ENCODE measurements at places on chromosomes 4 and X. TPM values are rescaled to one million over a fixed set of nuclear protein-coding genes. Genes with fewer than 3 reads are reported as not detected.

DNA sequence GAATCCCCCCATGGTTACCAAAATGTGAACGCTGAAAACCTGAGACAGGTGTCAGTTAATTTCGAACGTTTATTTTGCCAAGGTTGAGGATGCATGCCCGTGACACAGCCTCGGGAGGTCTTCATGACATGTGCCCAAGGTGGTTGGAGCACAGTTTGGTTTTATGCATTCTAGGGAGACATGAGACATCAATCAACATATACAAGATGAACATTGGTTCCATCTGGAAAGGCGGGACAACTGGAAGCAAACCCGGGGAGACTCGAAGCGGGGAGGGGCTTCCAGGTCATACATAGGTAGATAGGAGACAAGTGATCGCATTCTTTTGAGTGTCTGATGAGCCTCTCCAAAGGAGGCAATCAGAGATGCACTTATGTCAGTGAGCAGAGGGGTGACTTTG lies 11.0 kb upstream of the SH3BP2 start:
- DNase-seq = no peak

- DNase-seq = no peak
Measured at GRCh38 chr4:155837203-155837796, 28.8 kb downstream of the ASIC5 start.

DNA sequence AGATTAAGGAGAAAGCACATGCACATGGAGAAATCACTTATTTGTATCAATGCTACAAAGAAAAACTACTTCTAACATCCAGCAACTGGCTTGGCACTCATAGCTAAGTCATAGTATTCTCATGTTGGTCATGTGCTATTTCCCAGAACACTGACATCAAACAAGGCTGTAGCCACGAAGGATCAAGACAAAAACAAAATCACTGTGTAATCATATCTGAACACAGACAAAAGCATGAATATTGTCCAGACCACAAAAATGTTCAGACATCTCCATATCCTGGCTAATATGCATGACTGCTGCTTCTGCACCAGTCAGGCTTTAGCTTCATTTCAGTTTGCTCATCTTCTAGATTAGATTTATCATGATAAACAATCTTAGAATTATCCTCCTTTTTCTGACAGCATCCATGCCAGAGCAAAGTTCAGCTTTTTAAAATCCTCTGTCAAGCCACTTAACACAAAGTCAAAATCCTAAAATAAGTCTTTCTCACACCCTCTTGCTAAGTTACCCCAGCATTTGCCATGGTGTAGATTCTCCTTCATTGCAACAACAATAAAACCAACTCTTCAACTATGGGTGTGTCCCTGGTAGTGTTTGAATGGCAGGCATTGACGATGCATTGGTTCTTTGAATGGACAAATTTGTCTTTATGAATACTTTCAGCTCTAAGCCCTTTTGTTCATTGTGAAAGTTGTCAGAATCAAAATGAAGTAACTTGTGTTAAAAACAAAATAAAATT lies 39.1 kb upstream of the NPFFR2 start:
- DNase-seq = no peak

DNA sequence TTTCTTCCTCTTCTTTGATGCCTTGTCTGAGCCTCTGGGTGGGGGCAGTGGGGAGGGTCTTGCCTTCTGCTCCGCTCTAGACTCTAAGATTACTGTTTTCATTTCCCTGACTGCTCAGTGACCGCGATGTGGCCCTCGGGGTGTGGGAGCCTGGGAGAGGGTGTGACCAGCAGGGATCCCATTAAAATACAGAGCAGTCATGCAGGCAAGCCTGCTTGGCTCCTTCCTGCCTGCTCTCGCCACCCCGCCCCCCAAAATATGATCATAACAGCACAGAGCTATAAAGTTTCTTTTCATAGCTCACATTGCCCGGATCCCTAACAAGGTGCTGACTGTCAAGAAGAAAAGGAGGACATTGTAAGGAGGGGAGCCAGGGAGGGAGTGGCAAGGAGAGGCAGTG lies 332.9 kb downstream of the RAB28 start:
- DNase-seq = no peak

DNA sequence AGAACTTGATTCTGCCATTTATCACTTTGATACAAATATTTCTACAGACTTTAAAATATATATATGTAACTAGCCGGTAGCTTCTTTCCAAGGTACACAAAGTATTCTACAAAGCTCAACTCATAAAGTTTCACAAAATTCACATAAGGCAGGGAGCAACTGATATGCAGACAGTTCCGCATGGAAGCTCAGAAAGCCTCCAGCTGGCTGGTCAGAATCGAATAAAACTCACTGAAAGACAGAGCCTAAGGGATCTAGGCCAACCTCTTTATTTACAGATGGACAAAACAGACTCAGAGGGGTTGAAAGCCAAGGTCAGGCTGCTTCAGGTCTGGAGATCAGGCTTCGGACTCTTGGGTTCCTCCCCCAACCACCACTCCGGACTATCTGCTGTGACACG lies 130.2 kb downstream of the DCTD start:
- DNase-seq = no peak

- DNase-seq = no peak
Measured at GRCh38 chr4:93814141-93814540, 14.4 kb upstream of the ATOH1 start.

DNA sequence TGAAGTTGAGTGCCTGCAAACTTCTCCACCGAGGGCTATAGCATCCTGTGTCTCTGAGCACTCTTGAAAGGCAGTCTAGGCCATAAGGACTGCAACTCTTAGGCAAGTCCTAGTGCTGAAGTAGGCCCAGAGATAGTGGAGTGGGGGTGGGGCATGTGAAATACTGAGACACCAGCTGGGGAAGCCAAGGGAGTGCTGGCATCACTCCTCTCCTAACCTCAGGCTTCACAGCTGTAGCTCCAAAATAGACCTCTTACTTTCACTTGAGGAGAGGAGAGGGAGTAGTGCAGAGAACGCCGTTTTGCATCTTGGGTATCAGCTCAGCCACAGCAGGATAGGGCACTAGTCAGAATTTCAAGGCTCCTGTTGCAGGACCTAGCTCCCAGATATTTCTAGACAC lies 56.2 kb upstream of the CYSLTR1 start:
- DNase-seq = no peak

- no peak for DNase-seq
Measured at GRCh38 chr4:82381235-82381634, 7.4 kb upstream of the HNRNPD start.

- DNase-seq = no peak
Measured at GRCh38 chr4:14848229-14848628, 154.1 kb upstream of the CPEB2 start.

GRCh38 chr4:18422685-18423084 lies 401.1 kb upstream of the LCORL start:
- DNase-seq = no peak

- no peak for DNase-seq
Measured at GRCh38 chrX:110713666-110714065, 82.0 kb downstream of the CHRDL1 start.

The TEX28 gene
- total RNA-seq = not detected

The TLR6 gene
- total RNA-seq = 4.4 TPM

The FOXR2 gene
- not detected for total RNA-seq

The MAGEB1 gene
- not detected for total RNA-seq

The SORCS2 gene
- not detected for total RNA-seq

Measured in activated naive CD8-positive, alpha-beta T cell treated with anti-CD3 and anti-CD28 coated beads for 36 hours (primary cell).